ENCODE measurements at places on chromosomes 13 and 19. TPM values are rescaled to one million over a fixed set of nuclear protein-coding genes. Genes with fewer than 3 reads are reported as not detected.

KLK10 gene
- 816 TPM for total RNA-seq

PTH2 gene
- not detected for total RNA-seq

MTUS2 gene
- total RNA-seq = not detected

DNA sequence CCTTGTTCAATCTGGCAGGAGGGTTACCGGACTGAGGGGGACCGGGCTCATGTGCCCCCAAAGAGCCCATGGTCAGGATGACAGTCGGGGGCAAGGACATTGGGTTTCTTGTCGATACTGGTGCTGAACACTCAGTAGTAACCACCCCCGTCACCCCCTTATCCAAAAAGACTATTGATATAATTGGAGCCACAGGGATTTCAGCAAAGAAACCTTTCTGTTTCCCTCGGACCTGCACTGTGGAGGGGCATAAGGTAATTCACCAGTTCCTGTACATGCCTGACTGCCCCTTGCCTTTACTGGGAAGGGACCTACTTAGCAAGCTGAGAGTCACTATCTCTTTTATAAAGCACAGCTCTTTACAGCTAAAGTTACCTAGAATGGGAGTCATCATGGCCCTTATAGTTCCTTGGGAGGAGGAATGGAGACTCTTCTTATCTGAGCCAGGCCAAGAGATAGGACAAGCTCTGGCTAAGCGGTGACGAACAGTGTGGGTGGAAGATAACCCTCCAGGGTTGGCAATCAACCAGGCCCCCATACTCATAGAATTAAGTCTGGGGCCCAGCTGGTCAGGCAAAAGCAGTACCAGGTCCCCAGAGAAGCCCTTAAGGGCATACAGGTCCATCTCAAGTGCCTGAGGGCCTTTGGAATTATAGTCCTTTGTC is 603.7 kb downstream of the UQCRFS1 start:
- H3K4me1 ChIP-seq = no peaks in the 10 kb centered on the region
- no peaks in the 10 kb centered on the region for H3K27me3 ChIP-seq
- no peak overlapping the region for H3K4me3 ChIP-seq
- H3K27ac ChIP-seq = no peak overlapping the region
- no peak for DNase-seq

- H3K4me3 ChIP-seq = no peak overlapping the region
- no peak for DNase-seq
- no peaks in the 10 kb centered on the region for H3K4me1 ChIP-seq
- no peaks in the 10 kb centered on the region for H3K36me3 ChIP-seq
Observed at GRCh38 chr19:40933025-40933424, 51.0 kb upstream of the CYP2A7 start.

DNA sequence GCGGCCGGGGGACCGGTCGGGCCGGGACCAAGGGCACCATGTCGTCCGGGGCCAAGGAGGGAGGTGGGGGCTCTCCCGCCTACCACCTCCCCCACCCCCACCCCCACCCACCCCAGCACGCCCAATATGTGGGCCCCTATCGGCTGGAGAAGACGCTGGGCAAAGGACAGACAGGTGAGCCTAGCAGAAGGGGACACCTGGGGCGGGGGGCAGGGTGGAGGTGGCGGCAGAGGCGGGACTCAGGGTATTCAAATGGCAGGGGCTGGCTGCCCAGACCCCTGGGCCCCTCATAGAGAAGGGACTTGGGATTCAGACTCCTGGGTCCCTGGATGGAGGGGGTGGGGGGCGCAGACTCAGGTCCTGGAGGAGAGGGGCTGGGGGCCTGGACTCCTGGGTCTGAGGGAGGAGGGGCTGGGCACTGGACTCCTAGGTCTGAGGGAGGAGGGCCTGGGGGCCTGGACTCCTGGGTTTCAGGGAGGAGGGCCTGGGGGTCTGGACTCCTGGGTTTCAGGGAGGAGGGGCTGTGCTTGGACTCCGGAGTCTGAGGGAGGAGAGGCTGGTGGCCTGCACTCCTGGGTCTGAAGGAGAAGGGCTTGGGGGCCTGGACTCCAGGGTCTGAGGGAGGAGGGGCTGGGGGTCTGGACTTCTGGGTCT is 735 bp downstream of the BRSK1 start:
- H3K4me1 ChIP-seq = peaks cover 36% of the 10 kb centered on the region
- H3K4me3 ChIP-seq = peak overlapping the region; percentile 64
- DNase-seq = no peak
- no peaks in the 10 kb centered on the region for H3K27me3 ChIP-seq
- H3K36me3 ChIP-seq = no peaks in the 10 kb centered on the region
- H3K27ac ChIP-seq = peak overlapping the region; percentile 87

DNA sequence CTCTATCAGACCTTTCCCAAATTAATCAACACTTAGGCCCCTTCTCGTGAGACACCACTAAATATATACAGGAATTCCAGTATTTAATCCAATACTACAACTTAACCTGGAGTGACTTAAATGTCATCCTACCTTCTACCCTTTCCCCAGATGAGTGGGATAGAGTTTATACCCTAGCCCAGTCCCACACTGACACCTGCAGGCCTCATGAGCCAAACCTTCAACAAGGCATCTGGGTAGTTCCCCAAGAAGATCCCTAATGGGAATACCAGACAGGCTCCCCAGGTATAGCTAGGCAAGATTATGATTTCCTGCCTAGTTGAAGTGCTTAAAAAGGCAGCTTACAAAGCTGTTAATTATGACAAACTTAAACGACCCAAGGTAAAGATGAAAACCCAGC is 15.9 kb downstream of the ZNF83 start:
- no peaks in the 10 kb centered on the region for H3K4me1 ChIP-seq
- H3K36me3 ChIP-seq = peaks cover 89% of the 10 kb centered on the region
- no peak overlapping the region for H3K4me3 ChIP-seq
- no peaks in the 10 kb centered on the region for H3K27me3 ChIP-seq
- H3K27ac ChIP-seq = no peak overlapping the region

DNA sequence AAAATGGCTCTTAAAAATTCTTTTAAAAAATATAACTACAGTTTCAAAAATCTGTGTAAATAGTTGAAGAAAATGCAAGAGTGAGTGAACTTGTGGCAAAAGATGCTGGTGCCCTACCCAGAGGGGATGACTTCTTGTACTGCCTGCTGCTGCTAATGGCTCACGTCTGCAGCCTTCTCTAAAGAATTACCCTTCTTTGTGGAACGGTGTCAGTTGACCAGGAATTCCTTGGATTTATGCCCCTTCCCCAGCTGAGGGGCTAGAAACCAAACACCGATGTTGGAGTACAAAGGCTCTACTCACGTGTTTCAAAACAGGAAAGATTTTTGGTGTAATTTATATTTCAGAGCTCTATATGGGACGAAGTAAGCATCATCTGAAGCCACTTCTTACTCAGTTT is 1582.8 kb downstream of the OLFM4 start:
- H3K4me1 ChIP-seq = no peaks in the 10 kb centered on the region
- no peak for DNase-seq
- H3K27me3 ChIP-seq = no peaks in the 10 kb centered on the region
- no peak overlapping the region for H3K27ac ChIP-seq
- H3K4me3 ChIP-seq = no peak overlapping the region
- H3K36me3 ChIP-seq = no peaks in the 10 kb centered on the region

GRCh38 chr13:46170268-46170667 is 11.7 kb downstream of the LCP1 start:
- H3K36me3 ChIP-seq = no peaks in the 10 kb centered on the region
- H3K27ac ChIP-seq = no peak overlapping the region
- no peak for DNase-seq

- DNase-seq = no peak
- H3K4me1 ChIP-seq = peaks cover 10% of the 10 kb centered on the region
- peak overlapping the region; percentile 96 for H3K27ac ChIP-seq
- H3K27me3 ChIP-seq = no peaks in the 10 kb centered on the region
- no peak overlapping the region for H3K4me3 ChIP-seq
Observed at GRCh38 chr19:11963566-11964355, 1.1 kb upstream of the ZNF763 start.

DNA sequence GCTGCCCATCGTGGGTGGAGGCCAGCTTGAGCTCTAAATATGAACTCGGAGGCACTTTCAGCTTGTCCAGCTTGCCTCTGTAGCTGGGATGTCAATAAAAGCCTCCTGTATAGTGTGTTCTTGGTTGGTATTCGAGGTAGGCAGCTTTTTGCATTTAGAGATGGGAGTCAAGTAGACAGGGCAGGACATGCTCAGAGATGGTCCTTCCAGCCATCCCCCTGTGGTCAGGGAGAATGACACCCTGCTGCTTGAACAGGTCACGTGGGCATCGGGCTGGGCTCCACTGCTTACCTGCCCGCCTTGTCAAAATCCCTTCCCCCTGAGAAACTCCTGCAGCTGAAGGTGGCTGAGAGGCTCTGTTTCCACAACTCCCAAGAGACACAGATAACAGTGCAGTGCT is 302.5 kb downstream of the ZNF536 start:
- DNase-seq = no peak
- no peak overlapping the region for H3K27ac ChIP-seq
- no peaks in the 10 kb centered on the region for H3K36me3 ChIP-seq
- H3K27me3 ChIP-seq = no peaks in the 10 kb centered on the region

GRCh38 chr19:38890686-38891085 is 8.7 kb downstream of the SIRT2 start:
- no peak overlapping the region for H3K4me3 ChIP-seq
- H3K27me3 ChIP-seq = no peaks in the 10 kb centered on the region
- H3K4me1 ChIP-seq = peaks cover 10% of the 10 kb centered on the region
- no peak overlapping the region for H3K27ac ChIP-seq
- DNase-seq = no peak
- H3K36me3 ChIP-seq = peaks cover 87% of the 10 kb centered on the region

DNA sequence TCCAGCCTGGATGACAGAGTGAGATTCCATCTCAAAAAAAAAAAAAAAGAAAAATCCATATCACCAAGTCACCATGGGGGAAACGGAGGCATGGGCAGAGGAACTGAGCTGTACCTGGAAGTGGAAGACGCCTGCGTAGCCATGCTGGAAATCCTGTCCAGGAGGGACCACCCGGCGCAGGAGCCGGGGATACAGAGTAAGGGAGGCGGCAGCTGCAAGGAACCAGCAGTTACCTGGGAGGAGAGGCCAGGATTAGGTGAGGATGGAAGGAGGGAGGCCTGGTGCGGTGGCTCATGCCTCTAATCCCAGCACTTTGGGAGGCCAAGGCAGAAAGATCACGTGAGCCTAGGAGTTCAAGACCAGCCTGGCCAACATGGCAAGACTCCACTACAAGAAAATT is 2.0 kb downstream of the CAPN12 start:
- no peaks in the 10 kb centered on the region for H3K36me3 ChIP-seq
- peaks cover 4% of the 10 kb centered on the region for H3K4me1 ChIP-seq
- no peaks in the 10 kb centered on the region for H3K27me3 ChIP-seq
- DNase-seq = no peak

GRCh38 chr19:7853770-7854128 is 20.4 kb downstream of the PRR36 start:
- no peak overlapping the region for H3K27ac ChIP-seq
- no peak overlapping the region for H3K4me3 ChIP-seq
- DNase-seq = no peak
- peaks cover 5% of the 10 kb centered on the region for H3K4me1 ChIP-seq
- no peaks in the 10 kb centered on the region for H3K36me3 ChIP-seq

DNA sequence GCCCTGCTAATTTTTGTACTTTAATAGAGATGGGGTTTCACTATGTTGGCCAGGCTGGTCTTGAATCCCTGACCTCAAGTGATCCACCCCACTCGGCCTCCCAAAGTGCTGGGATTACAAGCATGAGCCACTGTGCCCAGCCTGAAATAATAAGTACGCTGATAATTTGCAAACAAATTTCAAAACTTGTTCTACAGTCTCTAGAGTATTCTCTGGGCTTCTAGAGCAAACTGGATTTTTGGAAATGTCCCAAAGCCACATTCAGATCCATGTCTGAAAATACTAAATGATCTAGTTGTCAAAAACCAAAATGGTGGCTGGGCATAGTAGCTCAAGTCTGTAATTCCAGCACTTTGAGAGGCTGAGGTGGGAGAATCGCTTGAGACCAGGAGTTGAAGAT is 39.9 kb upstream of the PSPC1 start:
- H3K4me1 ChIP-seq = no peaks in the 10 kb centered on the region
- no peaks in the 10 kb centered on the region for H3K27me3 ChIP-seq
- H3K27ac ChIP-seq = no peak overlapping the region
- no peaks in the 10 kb centered on the region for H3K36me3 ChIP-seq
- no peak for DNase-seq
- H3K4me3 ChIP-seq = no peak overlapping the region

- peaks cover 17% of the 10 kb centered on the region for H3K4me1 ChIP-seq
- H3K36me3 ChIP-seq = no peaks in the 10 kb centered on the region
- no peaks in the 10 kb centered on the region for H3K27me3 ChIP-seq
- DNase-seq = no peak
- H3K27ac ChIP-seq = no peak overlapping the region
- no peak overlapping the region for H3K4me3 ChIP-seq
Observed at GRCh38 chr13:40498461-40498860, 168.0 kb downstream of the FOXO1 start.

DNA sequence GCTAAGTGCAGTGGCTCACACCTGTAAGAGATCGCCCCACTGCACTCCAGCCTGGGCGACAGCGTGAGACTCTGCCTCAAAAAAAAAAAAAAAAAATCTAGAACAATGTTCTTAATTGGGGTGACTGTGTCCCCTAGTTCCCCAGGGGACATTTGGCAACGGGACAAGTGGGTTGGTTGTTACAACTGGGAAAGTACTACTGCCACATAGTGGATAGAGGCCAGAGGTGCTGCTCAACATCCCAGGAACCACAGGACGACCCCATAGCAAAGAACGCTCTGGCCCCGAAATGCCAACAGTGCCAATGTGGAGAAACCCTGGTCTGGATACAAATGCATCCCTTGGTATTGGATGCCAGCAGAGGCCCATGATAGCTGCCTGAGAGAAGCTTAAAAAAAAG is 11.8 kb downstream of the NLRP12 start:
- H3K27me3 ChIP-seq = no peaks in the 10 kb centered on the region
- no peak overlapping the region for H3K27ac ChIP-seq
- H3K36me3 ChIP-seq = no peaks in the 10 kb centered on the region
- DNase-seq = no peak
- H3K4me3 ChIP-seq = no peak overlapping the region

GRCh38 chr13:99894840-99895443 is 76.6 kb downstream of the ZIC5 start:
- H3K27me3 ChIP-seq = peaks cover 6% of the 10 kb centered on the region
- no peaks in the 10 kb centered on the region for H3K36me3 ChIP-seq
- no peak overlapping the region for H3K27ac ChIP-seq
- no peak for DNase-seq
- H3K4me1 ChIP-seq = no peaks in the 10 kb centered on the region

DNA sequence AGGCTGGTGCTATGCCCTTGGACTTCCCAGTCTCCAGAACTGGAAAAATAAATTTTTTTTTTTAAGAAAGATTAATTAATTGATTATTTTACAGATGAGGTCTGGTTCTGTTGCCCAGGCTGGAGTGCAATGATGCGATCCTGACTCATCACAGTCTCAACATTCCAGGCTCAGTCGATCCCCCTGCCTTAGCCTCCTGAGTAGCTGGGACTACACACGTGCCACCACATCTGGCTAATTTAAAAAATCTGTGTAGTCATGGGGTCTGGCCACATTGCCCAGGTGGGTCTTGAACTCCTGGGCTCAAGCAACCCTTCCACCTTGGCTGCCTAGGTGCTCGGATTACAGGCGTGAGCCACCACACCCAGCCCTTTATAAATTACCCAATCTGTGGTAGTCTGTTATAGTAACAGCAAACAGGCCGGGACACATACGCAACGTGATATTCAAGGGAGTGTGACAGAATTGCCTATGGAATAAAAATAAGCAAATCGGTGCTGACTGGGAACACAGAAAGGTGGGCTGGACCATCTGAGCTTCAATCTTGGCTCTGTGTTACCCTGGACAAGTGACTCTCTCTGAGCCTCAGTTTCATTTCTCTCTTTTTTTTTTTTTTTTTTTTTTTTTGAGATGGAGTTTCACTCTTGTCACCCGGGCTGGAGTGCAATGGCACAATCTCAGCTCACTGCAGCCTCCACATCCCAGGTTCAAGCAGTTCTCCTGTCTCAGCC is 42.8 kb downstream of the PIN1 start:
- no peak overlapping the region for H3K4me3 ChIP-seq
- no peaks in the 10 kb centered on the region for H3K4me1 ChIP-seq
- no peaks in the 10 kb centered on the region for H3K36me3 ChIP-seq
- no peaks in the 10 kb centered on the region for H3K27me3 ChIP-seq
- no peak for DNase-seq

Measured in esophagus squamous epithelium (tissue), 5 donors.